CD4-positive, alpha-beta T cell treated with Interleukin-12 subunit alpha and Interleukin-12 subunit beta, for 1 hour (primary cell): ENCODE measurements at places on chromosomes 11 and 22.

DNA sequence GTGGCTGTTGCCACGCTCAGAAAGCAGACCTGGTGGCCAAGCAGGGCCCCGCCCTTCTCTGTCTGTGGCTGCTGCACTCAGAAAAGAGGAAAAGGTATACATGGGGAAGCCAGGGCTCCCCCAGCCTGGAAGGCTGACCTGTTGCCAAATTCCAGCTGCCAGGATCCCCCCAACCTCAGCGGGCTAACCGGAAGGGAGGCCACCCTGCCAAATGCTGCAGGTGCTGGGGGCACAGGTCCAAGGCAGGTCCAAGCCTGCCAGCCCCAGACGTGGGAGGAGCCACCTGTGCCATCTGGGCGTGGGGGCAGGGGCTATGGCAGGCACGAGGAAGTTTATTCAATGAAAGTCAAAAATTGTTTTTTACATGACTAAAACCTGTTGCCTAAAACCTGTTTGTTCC is 2.6 kb downstream of the NPTXR start:
- DNase-seq: no peak

GRCh38 chr11:70032470-70032795 is 45.7 kb upstream of the ANO1 start:
- no peak for DNase-seq

DNA sequence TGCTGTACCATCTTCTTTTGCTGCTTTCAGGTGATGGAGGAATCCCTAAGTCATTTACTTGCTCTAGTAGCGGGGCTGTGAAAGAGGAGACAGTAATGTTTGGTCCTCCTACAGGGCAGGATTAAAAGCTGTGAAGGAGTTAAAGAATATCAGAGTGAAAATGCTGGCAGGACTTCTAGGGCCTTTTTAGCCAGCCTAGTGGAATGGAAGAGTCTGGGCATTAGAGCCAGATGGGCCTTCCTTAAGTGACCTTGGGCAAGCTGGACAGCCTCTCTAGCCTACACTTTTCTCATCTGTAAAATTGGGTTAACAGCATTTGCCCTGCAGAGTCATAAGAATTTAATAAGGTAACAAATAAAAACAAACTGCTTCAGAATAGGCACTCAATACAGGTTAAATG is 114.7 kb downstream of the RBFOX2 start:
- no peak for DNase-seq

DNA sequence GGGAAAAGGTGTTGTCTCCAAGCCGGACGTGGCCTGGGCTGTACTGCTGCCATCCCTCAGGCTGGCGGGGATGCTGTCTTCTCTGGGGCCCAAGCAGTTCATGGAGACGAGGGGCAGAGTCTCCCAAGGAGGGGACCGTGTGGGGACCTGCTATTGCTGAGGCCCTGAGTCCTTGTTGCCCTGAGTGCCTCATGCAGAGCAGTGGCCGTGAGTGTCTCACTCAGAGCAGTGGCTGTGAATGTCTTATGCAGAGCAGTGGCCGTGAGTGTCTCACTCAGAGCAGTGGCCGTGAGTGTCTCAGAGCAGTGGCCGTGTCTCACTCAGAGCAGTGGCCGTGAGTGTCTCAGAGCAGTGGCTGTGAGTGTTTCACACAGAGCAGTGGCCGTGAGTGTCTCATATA is 54.7 kb downstream of the GRAMD4 start:
- DNase-seq: no peak

GRCh38 chr11:17014833-17015626 is 816 bp upstream of the PLEKHA7 start:
- DNase-seq: peak; percentile 23

DNA sequence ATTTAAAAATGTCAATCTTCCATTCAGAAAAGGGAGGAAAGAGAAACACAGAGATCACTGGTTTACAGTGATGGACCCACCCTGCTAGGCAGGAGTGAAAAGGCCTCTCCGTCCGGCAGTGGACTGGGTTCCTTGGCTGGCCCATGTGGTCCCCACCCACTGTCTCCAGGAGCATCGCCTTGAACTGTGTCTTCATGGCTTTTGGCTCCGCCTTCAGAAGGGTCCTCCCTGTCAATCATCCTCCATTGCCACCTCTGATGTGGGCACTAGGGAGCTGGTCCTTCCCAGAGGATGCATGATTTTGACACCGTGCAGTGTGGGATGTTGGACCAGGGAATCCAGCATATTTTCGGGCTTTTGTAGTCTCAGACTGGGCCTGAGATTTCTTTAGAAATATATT is 58.2 kb upstream of the B3GAT1 start:
- DNase-seq: no peak

GRCh38 chr11:111128076-111128870 is 117.3 kb upstream of the POU2AF2 start:
- no peak for DNase-seq

GRCh38 chr11:112211536-112211935 is 14.7 kb upstream of the PTS start:
- DNase-seq: no peak
